Activated naive CD4-positive, alpha-beta T cell treated with anti-CD3 and anti-CD28 coated beads for 36 hours (primary cell): ENCODE measurements at places on chromosomes 4 and X. TPM values are rescaled to one million over a fixed set of nuclear protein-coding genes. Genes with fewer than 3 reads are reported as not detected.

Gene NAP1L3
- 5.4 TPM for total RNA-seq

- DNase-seq: no peak
Observed at GRCh38 chr4:159098482-159099127, 4.3 kb upstream of the RAPGEF2 start.

- DNase-seq: no peak
Observed at GRCh38 chr4:133711817-133712216, 489.8 kb downstream of the PABPC4L start.

DNA sequence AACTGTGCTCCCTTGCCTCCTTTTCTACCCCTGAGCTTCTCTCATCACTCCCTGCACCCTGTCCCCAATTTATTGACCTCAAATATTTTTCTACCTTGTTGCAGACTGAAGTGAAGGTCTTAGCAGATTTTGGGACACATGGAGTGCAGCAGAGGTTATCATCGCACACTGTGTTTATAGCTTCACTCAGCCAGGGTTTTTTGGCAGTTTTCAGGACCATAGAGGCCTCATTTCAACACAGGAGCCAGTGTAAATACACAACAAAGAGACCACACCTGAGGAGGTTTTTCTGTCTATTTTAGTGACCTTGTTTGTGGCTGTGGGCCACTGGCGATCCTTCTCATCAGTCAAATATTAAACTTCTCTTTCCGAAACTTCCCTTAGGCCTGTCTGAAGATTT, 457.1 kb downstream of the SPRY1 start:
- DNase-seq: no peak

Gene NDP
- total RNA-seq: not detected

DNA sequence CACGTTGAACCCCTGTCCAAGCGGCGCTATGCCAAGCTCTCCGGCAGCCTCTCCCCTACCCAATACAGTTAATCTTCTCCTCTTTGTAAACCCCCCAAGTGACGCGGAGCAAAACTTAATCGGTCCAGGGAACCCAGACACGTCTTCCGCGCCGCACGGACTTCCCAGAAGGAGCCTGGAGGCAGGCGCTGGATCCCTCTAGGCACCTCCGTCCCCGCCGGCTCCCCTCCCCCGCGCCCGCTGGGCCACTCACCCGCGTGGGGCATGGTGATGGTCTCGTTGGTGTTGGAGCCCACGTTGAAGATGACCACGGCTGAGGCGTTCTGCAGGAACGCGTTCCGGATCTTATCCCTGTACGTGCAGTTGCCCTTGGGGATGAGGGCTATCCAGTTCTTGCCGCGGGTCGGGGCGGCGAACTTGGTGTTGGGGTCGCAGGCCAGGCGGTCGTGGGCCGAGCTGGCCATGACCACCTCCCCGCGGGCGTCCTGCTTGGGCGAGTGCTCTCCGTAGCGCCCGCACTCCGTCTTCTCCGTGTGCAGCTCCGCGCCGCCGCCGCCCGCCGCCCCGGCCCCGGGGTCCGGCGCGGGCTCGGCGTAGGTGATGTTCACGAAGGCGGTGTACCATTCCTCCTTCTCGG, 1.1 kb downstream of the RNF150 start:
- DNase-seq: peak; percentile 4

Gene MAPK10
- not detected for total RNA-seq

DNA sequence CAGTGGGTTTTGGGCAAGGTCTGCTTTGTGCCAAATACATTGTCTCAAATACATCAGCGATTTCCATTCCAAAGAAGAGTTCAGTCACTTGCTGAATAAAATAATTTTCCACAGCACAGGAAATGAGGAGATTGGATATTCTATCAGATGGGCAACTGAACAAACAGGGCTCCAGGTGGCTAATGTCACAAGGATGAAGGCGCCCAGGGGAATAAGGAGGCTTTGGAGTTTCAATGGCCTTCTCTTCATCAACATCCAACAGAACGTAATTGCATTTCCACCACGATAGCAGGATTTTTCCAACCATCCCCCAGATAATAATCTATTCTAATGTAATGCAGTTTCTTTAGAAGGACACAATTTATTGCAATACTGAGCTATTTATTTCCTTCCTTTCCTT, 104.7 kb upstream of the KLHL13 start:
- no peak for DNase-seq

Gene AMBN
- total RNA-seq: not detected

GRCh38 chrX:96551322-96551872, 133.2 kb upstream of the DIAPH2 start:
- no peak for DNase-seq

Gene ATP1B4
- not detected for total RNA-seq

GRCh38 chrX:41481264-41482109, 34.3 kb downstream of the NYX start:
- DNase-seq: peak; percentile 12

Gene NSG1
- total RNA-seq: 1.9 TPM

GRCh38 chrX:96753230-96753629, 68.6 kb downstream of the DIAPH2 start:
- DNase-seq: no peak

DNA sequence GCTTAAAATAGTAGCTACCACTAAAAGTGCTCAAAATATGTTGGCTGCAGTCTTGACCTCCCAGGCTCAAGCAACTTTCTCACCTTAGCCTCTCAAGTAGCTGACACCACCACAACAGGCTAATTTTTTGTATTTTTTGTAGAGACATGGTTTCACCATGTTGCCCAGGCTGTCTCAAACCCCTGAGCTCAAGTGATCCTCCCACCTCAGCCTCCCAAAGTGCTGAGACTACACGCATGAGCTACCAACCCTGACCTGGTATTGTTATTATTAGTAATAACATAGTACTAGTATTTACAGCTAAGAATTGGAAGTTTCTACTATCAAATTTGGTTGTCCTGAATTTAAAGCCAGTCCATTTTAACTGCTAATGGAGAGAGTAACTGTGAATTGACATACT, 18.0 kb downstream of the STAP1 start:
- no peak for DNase-seq

DNA sequence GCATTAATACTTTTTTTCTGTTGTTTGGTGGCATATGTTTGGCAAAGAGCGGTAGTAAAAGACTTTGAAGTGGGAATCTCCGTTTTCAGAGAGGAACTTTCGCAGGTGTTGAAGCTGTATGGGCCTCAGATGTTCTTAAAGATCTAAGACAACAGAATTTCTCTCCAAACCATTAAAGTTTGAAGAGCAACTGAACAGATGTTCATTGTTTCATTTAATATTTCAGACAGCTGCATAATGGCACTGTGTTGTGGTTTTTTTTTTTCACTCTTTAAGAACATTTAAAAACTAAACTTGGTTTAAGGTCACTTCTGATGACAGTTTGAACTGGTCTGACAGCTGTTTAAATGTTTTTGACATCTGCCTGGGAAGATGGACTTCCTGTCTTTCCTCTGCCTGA, 882.7 kb upstream of the PCDH10 start:
- no peak for DNase-seq

DNA sequence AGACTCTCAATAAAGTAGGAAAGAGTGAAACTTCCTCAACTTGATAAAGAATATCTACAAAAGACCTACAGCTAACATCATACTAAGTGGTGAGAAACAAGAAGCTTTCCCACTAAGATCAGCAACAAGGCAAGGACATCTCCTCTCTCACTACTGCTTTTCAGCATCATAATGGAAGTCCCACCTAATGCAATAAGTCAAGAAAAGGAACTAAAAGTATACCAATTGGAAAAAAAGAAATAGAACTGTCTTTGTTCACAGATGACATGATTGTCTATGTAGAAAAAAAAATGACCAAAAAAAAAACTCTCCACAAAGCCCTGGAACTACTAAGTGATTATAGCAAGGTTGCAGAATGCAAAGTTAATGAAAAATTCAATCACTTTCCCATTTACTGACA, 25.1 kb upstream of the SH3RF1 start:
- no peak for DNase-seq

DNA sequence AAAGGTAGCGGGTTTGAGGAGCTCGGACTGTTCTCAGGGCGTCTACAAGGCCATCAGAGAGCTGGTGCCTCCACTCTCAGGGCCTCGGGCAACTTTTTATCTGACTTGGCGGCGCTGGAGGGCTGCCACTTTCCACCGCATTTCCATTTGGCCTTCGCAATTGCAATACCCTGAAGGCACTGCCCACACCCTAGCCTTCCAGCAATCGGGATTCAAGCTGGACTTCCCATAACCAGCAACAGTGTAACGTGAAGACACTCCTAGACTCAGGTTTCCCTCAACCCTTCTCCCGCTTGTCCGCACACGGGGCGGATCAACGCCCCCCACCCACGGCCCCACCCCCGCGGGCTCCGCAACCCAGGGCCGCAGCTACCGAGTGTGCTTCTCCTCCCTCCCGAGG, 50.2 kb upstream of the BCOR start:
- DNase-seq: no peak

- no peak for DNase-seq
Observed at GRCh38 chr4:41148292-41148691, 66.0 kb downstream of the APBB2 start.

DNA sequence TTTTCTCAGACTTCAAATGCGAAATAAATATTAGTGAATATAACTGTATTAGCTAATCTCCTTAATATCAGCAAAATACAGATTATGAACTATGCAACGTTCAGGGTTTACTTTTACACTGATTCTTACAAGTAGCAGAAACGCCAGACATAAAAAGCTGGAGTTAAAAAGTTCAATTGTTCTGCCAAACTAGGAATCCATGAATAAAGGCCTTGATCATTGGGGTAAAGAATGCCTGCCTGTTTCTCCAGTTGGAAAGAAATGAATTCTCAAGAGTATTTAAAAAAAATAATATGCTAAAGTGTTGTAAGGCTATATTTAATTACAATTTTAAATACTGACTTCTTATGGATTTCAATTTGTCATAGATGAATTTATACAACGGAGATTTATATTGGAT, 612.2 kb downstream of the DMD start:
- no peak for DNase-seq

Gene MAGEA6
- not detected for total RNA-seq

DNA sequence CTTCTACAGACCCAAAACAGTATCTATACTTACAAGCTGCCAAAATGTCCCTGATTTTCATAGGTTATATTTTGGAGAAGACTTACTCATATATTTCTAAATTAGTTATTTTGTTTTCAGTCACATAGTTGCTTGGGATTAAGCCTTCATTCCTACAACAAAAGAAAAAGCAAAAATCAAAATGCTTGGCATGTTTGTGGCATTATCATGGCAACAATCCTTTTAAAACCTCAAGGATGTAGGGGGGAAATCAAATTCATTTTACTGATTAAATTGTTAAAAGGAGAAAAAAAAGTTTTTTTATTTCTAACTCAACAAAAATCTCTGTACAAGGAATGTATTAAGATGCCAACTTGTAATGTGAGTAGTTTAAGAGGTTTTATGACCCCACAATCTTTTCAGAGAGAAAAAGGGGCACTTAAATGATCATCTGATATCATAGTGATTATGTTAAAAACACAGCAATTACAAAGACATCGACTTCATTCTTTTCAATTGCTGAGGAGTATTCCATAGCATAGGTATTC, 23.5 kb downstream of the TXK start:
- no peak for DNase-seq

- no peak for DNase-seq
Observed at GRCh38 chr4:62133977-62134376, 933.9 kb downstream of the ADGRL3 start.

Gene CT45A3
- total RNA-seq: not detected

- DNase-seq: no peak
Observed at GRCh38 chrX:2332252-2332651, 168.5 kb downstream of the DHRSX start.

- DNase-seq: no peak
Observed at GRCh38 chrX:101303790-101304189, 12.7 kb upstream of the TAF7L start.

Gene ERVMER34-1
- 0.32 TPM for total RNA-seq

Gene NRK
- not detected for total RNA-seq

Gene HS6ST2
- 0.98 TPM for total RNA-seq

DNA sequence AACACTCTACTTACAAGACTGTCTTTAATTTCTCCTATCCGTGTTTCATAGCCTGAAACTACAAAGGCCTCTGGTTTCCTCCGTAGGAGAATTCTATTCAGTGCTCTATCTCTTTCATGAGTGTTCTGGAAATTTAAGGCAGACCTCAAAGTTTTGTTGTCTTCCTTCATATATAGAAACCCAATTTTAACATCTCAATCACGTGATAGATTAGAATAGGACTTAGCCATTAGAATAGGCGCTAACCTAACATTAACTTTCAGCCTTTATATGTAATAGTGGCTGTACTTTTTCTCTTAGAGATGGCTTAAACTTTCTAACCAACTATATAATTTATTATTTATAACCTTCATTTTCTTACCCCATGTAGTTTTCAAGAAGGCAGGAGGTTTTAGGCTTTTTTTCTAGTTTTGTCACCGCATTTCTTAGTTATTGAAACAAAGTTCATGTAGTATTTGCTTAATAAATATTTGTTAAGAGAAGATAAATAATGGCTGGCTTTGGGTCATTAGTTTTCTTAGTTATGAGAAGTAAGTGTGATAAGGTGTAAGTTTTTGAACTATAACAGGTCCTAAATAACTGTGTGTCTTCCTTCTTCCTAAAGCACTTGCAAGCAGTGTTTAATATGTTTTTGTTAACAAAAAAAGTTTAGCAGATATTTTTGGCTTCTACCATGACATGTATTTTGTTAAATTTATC, 1504.6 kb upstream of the ADGRL3 start:
- no peak for DNase-seq

Gene TMEM156
- 10.2 TPM for total RNA-seq

DNA sequence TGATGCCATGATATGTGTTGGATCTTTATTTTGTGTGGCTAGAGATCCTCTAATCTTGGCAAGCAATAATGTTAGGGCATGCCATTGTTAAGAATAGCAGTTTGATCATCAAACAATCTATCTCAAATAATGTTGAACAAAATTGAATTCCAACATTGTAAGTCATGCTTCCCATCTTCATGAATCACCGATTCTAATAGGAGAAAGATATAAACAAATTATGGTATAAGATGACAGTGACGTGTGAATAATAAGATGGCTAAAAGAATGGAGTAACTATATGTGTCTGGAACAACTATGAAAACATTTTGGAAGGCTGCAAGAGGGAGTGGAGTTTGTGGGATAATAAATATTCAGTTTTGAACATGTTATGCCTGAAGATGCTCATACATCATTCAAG, 208.4 kb downstream of the DTHD1 start:
- no peak for DNase-seq

DNA sequence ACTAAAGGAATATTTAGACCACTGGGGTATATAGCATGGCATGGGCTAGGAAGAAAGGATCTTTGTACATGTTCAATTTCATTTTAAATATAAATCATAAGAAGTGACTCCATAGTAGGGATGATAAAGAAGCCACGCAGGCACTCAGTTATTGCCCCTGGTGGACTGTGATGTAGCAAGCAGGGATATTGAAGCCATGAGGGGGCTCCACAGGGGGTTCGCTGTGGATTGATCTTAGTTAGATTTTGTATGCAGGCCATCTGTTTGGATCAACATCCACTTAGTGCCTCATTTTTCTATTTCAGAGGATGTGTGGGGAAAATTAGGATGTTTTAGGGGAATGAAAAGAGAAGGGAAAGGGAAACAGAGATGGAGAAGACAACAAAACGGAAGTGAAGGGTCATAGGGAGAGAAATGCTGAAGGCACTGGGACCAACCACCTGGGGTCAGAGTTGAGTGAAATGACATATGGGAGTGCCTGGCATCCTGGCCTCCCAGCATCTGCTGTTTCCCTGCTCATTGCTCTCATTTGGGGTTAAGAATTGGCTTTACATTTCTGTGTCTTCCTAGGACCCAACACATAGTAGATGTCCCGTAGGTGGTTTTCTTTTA, 11.2 kb upstream of the FREM3 start:
- DNase-seq: no peak

Gene ETDB
- not detected for total RNA-seq

Gene VCX3B
- total RNA-seq: not detected
